ENCODE measurements at places on chromosomes 5 and 9.

- DNase-seq, result no peak
Observed at GRCh38 chr5:170216257-170216864, 16.4 kb upstream of the C5orf58 start.

- no peak for DNase-seq
Observed at GRCh38 chr9:112841261-112841660, 49.4 kb downstream of the SLC46A2 start.

DNA sequence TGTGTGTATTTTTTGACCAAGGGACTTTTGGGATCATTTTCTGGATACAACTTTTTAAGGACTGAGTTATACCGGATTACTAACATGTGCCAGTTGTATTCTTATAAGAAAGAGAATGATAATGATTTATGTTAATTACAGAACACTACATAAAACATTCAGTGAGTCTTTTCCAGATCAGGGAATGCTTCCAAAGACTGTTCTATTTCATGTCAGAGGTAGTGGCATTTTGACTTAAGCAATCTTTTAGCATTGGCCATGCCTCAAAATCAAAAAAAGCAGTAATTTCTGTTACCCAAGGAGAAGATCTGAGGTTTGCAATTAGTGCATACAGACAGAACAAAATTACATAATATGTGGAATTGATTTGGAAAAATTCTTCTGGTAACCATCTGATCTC lies 413.0 kb upstream of the CDH9 start:
- no peak for DNase-seq

- no peak for DNase-seq
Observed at GRCh38 chr9:17401858-17402257, 177.0 kb upstream of the SH3GL2 start.

GRCh38 chr5:123429221-123429954 lies 6.2 kb upstream of the CEP120 start:
- no peak for DNase-seq

DNA sequence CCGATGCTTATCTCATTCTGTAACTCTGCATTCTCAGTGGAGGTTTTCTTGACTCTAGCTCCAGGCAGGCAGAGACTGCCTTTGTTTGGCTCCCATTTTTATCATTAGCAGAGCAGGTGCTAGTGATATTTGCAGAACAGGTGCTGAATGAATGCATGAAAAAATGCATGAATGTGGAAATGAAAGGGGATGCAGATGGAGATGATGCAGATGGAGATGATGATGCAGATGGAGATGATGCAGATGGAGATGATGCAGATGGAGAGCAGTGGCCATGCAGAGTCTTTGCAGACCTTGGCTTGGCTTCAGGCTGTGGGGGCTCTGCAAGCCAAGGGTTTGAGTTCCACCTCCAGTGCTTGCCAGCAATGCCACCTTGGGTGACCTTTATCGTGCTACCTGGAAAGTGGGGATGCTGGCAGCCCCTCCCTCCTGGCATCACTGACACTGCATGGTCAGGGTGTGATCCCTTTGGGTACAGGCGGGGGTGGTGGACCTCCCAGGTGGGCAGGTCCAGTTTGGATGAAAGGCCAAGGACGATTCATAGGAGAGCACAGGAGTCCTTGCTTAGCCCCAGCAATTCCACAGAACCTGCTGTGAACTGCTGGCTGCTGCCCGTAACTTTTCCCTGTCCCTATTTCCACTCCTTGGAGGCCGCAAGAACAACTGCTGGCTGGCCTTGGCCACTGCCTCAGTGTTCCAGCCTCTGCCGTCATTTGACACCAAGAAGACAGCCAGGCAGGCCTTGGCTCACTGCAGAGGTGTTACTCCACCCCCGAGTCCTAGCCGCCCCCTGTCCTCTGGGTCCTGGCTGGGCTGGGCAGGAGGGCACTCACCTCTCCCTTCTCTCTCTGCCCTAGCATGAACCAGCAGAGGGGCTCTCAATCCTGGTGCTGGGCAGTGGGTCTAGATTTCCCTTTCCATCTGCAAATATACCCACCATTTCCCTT lies 33.0 kb downstream of the ERGIC1 start:
- no peak for DNase-seq

GRCh38 chr9:135037521-135038250 lies 49.8 kb upstream of the OLFM1 start:
- no peak for DNase-seq

DNA sequence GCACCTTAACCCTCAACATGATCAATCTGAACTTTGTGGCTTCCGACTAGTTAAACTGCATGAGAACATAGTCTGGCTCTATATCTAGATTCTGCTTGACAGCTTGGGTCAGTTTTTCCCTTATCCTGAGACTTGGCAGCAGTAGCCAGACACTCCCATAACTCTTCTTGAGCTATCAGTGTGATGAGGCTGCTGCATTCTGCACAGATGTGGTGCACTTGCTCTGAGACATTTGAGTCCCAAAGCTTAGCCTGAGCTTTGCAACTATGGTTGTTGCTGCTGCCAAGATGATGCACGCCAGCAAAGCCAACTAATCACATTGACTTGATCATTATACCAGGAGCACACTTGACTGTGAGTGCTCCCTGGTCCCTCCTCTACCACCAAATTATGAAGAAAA lies 36.2 kb downstream of the MOCS2 start:
- DNase-seq, result no peak

DNA sequence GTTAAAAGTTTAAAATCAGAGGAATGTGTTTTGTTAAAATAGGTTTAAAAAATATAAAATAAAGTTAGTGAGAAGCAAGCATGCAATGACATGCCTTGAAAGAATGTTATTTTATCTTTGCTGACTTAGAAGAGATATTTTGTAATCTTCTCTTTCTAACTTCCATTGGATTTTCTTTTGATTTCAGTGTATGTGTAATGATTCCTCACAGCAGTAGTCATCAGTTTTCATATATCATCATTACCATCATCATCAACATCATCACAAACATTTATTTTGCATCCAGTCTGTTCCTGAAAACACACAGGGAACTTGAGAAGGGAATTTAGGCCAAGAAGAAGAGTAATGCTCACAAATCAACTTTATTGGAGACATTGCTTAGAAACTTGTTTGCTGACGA lies 699.6 kb downstream of the TAF11L14 start:
- no peak for DNase-seq
